GM19239 (cell line): ENCODE measurements at places on chromosomes 1 and 21.

- DNase-seq, result no peak
These were observed 15.5 kb upstream of the PADI6 start for GRCh38 chr1:17356387-17357026.

GRCh38 chr1:111404588-111404987 is 22.9 kb downstream of the OVGP1 start:
- DNase-seq, result no peak

DNA sequence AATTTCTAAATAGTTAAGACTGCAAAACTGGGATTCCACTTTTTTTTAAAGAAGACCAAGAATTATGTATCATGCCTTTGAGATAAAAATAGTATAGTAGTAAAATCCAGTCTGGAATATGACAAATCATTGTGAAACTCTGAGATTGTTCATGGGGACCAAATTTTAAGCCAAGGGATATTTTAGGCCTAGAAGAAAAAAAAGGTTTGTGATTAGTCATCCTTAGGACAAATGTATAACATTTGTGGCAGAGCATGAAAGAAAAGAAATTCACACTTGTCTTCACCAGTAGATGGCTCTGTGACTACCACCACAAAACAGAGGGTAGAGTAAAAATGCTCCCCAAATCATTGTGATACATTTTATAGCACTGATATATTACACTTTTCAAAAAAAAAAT is 226.1 kb downstream of the KCTD3 start:
- DNase-seq, result no peak

GRCh38 chr21:39041816-39042215 is 141.4 kb downstream of the PSMG1 start:
- no peak for DNase-seq

- DNase-seq, result no peak
These were observed 3.4 kb downstream of the TRIM11 start for GRCh38 chr1:228403231-228403631.

DNA sequence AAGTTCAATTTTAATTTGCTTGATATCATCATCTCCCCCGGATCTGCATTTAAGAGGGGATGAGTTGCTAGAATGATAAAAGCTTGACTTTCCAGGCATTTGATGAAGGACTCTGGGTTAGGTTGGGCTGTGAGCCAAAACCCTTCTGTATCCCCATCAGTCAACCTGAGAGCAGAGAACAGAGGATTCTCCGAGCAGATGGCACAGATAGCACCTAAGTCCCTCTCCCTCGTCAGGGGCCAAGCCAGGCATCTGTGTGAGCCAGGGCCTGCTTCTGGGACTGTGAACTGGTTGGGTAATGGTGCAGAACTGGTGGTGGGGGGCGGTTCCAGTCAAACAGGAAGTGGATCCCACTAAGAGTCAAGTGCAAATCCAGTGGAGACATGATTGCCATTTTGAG is 205.8 kb downstream of the TNR start:
- DNase-seq, result no peak

DNA sequence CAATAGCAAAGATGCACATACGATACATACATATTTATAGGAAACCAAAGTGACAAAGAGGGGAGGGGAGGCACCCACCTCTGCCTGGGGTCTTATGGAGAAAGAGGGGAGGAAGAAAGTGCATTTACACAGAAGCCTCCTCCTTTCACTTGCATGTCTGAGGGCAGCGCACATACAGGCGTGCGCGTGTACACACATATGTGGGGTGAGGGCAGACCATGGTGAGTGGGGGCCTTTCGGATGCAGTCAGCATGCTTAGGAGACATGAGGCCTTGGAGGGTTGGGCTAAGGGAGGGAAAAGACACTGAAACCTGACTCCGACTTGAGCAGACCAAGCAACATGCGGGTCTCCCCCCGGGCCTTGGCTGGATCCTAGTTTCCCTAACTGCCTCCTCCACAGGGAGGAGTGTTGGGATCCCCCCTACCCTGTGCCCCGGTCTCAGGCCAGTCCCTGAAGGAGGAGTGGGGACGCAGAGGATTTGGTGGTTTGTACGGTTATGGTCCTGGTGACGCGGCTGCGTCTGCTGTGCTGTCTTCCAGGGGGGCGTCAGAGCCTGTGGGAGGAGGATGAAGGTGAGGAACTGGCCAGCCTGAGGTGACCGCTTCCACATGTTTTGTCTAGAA is 15.2 kb downstream of the LRRC71 start:
- no peak for DNase-seq

- no peak for DNase-seq
These were observed 51.4 kb downstream of the EVA1C start for GRCh38 chr21:32463889-32464300.

DNA sequence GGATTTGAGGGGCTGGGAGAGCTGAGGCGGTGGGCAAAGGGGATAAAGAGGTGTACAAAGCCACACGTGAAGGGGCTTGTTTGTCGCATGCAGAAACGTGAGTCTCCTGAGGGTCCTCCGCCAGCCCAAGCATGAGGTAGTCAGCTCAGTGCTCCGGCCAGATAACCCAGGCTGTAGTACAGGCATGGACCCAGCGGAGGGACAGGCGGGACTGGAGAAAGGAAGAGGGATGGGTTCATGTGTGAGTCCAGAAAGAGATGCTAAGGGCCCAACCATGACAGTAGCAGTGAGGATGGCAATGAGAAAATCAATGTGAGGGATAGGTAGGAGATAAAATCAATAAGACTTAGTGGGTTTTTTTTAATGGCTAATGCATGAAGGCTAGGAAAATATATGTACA is 13.7 kb upstream of the ELK4 start:
- DNase-seq, result no peak

- no peak for DNase-seq
These were observed 13.2 kb upstream of the MYOG start for GRCh38 chr1:203098914-203099520.

DNA sequence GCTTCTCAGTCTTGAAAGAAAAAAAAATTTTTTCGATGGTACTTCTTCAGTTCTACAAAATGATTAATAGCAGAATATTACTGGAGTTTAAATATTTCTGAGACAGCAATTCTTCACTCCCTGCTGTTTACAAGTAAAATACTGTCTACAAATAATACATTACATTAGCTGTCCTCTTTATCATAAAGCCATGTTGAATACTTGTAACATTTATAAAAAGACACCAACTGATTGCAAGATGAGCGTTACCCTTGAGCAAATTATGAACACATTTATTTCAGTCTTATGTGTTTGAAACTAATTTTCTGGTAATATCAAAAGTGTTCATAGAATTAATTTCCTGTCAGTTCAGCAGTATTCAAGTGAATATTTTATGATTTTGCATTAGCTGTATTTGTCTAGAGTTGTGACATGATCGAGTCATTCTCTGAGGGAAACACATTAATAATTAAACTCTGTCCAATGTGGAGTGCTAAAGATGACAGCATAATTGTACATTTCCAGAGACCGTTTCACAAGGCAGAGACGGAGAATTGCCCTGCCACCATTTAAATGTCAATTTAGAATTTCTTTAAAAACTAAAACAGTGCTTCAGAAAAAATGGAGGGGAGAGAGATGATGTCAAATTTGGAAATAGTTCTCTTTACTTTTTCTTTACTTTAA is 1359.0 kb upstream of the ADGRL4 start:
- no peak for DNase-seq

DNA sequence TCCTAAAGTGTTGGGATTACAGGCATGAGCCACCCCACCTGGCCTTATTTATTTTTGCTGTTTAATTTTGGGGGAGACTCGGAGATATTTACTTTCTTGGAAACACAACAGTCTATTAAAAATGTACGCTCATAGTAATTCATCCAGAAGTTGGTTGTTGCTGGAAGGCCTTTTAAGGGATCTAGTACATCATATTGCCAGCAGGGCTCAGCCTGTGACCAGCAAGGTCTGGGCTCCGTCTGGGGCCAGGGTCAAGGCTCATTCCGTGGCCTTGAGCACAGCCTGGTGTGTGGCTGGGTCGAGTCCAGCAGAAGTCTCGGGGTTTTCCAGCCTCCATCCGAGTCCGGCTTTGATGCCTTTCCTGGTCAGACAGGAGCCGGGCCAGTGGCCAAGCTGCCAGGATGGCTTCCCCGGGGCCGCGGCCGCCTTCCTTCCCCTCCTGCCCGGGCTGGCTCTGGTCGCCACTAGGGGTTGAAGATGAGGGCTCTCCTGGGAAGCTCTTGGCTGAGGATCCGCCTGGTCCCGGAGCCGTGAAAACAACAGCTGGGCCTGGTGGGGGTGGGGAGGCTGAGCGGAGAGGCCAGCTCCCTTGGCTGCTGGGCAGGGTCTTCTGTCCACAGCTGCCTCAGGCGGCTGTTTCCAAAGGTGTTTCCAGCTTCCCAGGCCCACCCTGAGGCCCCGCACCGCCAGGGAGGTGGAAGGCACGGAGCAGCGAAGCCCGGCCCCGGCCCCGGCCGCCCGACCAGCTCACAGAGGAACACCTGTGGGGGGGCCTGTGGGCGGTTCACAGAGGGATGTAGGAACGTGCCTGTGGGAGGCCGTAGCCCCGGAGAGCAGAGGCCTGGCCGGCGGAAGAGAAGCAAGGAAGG is 5.1 kb upstream of the VWA1 start:
- DNase-seq, result no peak

DNA sequence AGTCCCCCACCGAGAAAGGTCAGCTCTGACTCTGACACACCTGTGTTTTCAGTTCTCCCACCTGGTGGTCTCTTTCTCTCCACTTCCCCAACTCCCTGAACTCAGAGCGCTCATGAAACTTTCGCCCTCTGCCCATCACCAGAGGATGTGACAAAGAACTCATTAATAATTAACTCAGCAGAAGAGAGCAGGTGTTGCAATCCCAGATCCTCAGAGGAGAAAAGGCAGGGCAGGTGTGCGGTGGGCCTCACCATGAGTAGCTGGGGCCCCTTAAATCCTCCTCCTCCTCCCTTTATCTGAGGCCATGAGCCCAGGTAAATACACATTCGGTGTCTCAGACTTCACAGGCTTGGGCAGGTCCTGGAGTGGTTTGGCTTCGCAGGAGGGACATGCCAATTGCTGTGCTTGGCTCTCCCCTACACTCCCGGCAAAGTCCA is 1.7 kb upstream of the LAMB3 start:
- peak; percentile 40 for DNase-seq

DNA sequence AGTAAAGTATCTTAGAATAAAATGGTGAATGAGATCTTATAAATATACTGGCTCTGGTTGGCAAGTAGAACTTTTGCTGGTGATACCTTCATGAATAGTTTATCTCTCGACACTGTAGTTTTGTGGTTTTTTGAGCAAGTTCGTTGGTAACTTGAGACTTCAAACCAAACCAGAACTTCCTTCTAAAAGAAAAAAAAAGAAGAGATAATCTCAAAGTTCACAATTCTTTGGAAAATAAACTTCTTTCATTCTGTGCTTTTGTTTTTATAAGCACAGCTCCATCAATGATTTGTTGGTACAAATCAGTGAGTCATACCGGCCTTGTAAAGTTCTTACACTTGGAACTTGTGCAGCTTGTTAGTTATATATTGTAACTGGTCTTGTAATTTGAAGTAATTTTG is 2.3 kb downstream of the HIPK1 start:
- DNase-seq, result no peak

DNA sequence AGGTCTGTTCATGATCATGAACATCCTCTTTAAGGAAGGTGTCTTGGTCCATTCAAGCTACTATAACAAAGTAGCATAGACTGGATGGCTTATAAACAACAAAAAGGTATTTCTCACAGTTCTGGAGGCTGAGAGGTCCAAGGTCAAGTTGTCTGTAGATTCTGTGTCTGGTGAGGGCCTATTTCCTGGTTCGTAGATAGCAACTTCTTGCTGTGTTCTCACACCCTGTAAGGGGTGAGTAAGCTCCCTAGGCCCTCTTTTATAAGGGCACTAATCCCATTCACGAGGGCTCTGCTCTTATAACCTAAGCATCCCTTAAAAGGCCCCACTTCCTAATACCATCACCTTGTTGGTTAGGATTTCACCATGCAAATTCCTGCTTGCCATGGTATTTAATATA is 347.7 kb downstream of the PTBP2 start:
- DNase-seq, result no peak

- peak; percentile 71 for DNase-seq
These were observed 45.5 kb downstream of the PRDM15 start for GRCh38 chr21:41833497-41834115.

GRCh38 chr21:29231756-29232529 is 66.8 kb upstream of the BACH1 start:
- DNase-seq, result no peak

DNA sequence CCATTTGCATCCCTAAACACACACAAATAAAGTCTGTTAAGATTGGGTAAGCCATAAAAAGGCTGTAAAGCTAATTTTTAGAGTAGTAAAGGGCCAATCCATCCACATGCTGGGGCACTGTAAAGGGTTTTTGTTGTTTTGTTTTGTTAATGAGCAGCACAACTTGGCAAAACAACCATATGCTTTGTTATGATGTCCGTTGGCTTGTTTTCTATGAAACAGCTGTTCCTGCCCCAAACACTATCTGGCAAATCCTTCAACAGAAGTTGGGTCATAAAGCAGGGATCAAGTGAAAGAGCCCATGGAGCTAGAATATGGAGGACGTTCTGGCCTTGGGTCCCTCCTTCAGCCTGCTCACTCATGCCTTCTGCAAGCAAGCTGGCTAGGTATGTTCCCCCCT is 183.6 kb downstream of the APP start:
- no peak for DNase-seq

DNA sequence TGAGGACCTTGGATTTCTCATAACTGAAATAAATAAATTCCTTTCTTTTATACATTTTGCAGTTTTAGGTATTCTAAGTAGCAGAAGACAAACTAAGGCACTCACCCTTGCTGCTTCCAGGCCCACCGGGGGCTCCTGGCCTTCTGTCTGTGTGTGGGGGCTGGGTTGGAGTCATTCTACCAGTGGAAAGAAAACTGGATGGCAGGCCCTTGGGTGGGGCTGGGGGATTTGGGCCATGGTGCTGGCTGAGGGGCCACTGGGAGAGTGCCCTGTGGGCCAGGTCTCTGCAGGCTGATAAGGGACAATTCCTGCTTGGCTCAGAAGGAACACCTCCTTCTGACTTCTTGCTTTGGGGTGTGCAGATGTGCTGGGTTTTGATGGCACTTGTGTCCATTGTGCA is 54.0 kb upstream of the CSF3R start:
- DNase-seq, result no peak

DNA sequence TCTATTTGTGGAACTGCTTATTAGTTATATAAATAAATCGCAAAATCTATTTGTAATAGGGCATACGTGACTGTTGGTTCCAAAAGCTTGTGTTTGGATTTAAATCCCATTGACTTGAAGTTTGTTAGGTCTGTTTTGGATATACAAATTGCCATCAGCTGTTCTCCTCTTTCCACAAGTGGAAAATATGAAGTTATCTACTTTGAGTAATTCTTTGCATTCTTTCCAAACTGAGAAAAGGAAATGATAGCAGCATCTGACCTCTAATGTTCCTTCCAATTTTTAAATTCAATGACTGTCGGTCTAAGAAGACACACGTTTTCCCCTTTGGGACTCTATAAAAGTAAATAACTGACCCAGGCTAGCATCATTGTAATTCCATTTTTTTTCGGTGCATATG is 165.7 kb upstream of the SGIP1 start:
- DNase-seq, result no peak
